ENCODE measurements at places on chromosomes 13 and 19.

GRCh38 chr19:32866061-32866460 lies 3.5 kb downstream of the SLC7A9 start:
- no peak for DNase-seq

GRCh38 chr13:51501096-51501495 lies 48.3 kb upstream of the INTS6 start:
- no peak for DNase-seq

- DNase-seq = no peak
Measured at GRCh38 chr19:789701-790060, 7.6 kb upstream of the PTBP1 start.

GRCh38 chr19:51327066-51328001 lies 14.6 kb downstream of the VSIG10L start:
- no peak for DNase-seq

GRCh38 chr19:30856376-30856775 lies 484.2 kb downstream of the ZNF536 start:
- no peak for DNase-seq

- no peak for DNase-seq
Measured at GRCh38 chr19:17289489-17289888, 7.8 kb downstream of the ANKLE1 start.

DNA sequence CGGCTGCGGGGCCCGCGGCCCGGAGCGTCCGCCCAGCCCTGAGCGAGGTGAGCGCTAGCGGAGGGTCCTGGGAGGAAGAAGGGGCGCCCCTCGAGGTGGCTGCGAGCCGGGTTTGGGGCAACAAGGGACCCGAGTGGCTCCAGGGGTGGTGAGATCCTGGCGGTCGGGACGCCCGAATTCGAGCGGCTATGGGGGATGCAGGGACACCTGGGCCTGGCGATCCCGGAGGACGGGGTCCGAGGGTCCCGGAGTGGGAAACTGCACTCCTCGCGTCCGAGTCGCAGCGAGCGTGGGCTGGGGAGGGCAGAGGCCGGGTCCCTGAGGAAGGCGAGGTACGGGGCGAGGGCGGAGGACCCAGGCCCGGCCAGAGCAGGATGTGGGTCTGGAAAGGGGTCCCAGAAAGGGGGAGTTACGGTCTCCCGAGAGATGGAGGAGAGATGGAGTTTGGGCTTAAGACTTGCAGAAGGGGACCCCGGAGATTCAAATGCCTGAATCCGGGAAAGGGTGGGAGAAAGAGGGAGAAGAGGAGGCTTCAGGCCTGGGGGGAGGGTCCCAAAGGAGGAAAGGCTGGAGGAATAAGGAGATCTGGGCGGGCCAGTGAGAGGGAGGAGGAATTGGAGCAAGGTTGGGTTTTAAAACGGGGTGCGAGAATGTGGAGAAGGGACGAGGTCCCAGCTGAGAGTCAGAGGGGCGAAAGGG lies 542 bp downstream of the CACNG7 start:
- no peak for DNase-seq

DNA sequence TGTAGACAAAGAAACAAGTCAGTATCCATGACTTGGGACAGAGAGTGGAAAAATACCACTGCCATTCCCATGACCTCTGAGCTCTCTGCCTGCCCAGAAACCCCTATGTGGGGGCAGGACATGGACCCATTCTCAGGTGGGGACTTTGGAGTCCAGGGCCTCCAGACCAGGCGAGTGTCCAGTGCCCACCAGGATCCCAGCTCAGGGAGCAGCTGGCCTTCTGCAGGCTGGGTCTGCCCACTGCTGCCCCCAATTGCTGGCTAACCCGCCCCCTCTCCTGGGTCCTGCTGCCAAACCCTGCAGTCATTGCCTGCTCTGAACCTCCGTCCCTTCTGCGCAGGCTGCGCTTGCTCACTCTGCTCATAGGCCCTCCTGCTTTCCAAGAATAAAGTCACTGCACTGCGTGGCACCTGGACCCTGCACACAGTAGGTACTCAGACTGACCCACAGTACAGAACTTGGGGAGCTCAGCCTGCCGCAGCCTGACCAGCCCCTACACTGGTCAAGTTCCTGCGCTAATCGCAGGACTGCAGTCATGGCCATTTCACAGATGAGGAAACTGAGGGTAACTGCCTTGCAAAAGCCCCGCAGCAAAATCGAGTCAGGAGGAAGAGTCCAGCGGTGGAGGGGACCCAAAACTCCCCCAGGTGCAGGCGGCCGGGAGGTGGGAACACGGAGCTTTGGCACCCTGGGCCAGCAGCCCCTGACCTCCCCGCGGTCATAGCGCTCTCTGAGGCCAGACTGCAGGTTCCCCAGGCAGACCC lies 774 bp downstream of the SLC7A10 start:
- no peak for DNase-seq

- no peak for DNase-seq
Measured at GRCh38 chr13:69292789-69293425, 814.7 kb upstream of the ATXN8OS start.

- no peak for DNase-seq
Measured at GRCh38 chr13:75978818-75979217, 342.7 kb downstream of the LMO7 start.
